NCI-H1930 (cell line): ENCODE measurements at places on chromosomes 7 and 10.

DNA sequence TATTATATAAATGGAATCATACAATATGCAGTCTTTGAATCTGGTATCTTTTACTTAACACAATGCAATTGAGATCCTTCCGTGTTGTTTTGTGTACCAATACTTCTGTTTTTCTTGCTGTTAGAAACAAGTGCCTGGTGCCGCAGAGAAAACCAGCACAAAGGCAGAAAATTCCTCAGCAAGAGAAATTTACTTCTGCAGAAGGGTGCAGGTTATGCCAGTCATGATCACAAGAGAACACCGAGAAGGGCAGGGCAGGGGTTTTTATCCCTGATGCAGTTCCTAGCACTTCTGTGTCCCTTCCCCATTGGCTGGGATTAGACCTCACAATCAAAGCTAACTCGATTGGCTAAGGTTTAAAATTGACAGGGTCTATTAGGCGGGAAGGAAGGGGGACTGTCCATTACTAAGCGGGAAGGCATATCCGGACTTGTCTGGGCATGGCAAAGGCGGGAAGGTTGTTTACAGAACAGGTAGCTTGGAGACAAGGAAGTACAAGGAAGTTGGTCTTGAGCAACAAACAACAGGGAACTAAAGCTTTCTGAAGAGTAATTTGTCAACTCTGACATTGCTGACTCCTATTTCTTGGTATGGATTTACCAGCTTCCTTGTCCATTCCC lies 2.4 kb upstream of the ZNF33B start:
- DNase-seq = no peak

DNA sequence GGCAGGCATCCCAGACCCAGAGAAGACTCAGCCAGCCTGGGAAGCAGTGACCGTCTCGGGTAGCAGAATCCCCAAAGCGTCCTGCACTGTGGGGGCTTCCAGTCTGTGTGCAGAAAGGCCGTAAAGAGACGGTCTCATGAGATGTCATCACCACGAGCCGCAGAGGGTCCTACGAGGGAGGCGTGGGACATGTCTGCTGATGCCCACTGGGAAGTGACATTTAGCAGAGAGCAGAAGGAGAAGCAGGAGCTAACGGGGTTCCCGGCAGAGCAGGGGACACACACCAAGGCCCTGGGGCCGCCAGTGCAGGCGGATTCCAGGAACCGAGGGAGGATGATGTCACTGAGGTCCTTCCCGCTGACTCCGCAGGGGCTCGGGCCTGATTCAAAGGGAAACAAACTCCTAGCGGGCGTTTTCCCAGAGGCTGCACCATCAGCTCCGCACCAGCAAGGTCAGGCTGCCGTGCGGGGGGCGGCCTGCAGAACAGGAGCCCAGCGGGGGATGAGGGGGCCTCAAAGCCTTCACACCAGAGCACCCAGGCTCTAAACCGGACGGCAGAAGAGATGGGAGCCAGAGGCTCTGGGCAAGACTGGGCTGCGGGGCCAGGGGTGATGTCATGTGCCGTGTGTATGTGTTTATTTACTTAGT lies 85.4 kb upstream of the PDGFA start:
- no peak for DNase-seq

- DNase-seq = no peak
Measured at GRCh38 chr7:151756866-151757265, 120.0 kb downstream of the PRKAG2 start.

DNA sequence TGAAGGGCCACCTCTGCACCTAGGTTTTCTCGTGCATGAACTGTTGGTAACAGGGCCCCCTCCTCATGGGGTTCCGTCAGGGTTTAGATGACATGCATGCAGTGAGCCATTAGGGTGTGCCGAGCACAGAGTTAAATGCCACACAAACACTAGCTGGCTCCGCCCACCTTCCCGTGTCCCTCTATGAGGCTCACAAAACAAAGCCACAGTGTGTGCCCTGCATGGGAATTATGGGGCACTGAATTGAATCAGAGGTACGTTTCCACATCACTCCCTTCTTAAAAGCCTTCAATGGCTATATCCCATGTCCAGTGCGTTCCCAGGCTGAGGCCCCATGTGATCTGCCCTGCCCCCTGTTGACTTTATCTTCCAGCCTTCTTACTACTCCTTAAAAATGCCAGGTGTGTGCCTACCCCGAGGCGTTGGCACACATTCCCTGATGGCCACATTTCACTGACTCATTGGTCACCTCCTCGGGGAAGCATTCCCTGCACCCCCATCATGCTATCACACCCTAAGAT lies 35.7 kb downstream of the GSDME start:
- DNase-seq = no peak

DNA sequence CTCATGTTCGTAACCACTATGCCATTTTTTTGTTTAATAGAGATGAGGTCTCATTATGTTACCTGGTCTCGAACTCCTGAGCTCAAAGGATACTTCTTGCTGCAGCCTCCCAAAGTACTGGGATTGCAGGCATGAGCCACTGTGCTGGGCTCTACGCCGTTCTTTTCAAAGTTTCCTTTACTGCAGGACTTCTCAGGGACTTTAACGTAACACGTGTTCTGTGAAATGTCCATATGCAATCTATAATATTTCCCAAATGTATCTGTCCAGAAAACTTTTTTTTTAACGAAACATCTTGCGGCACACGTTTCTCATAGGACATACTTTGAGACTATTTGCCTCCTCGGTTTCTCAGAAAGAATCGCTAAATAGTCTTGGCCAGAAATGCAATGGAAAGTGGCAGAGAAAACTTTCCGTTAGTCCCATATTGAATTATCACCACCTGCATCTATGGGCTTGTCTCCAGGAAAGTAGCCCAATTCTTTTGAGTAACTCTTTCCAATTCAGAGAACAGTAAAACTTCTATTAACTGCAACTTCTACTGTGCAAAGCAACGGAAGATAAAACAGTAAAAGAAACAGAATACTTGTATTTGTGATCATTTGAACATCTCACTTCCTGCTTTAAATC lies 96.3 kb downstream of the ELMO1 start:
- no peak for DNase-seq

DNA sequence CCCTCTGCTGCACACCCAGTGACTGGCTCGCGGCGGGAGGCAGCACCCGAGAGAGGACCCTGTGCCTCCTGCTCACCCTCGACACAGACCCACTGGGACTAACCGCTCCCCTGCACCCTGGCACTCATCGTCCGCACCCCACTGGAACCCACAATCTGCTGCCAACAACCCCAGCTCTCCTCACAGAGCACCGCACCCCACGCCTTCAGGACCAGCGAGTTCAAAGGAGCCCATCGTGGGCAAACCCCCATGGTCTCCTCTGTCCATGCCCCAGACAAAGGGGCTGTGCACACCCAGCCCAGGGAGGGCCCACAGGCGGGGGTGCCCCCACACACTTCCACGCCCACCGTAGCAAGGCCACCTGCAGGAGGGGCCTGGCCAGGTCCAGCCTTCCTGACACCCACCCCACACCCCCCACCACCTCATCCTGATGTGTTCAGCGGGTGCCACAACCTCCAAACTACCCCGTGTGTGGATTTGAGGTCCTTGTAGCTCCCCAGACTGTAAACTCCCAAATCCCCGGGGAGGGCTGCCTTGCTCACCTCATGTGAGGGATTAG lies 14.0 kb downstream of the RASGEF1A start:
- no peak for DNase-seq

- no peak for DNase-seq
Measured at GRCh38 chr7:100017300-100017699, 1.9 kb downstream of the ZKSCAN1 start.

DNA sequence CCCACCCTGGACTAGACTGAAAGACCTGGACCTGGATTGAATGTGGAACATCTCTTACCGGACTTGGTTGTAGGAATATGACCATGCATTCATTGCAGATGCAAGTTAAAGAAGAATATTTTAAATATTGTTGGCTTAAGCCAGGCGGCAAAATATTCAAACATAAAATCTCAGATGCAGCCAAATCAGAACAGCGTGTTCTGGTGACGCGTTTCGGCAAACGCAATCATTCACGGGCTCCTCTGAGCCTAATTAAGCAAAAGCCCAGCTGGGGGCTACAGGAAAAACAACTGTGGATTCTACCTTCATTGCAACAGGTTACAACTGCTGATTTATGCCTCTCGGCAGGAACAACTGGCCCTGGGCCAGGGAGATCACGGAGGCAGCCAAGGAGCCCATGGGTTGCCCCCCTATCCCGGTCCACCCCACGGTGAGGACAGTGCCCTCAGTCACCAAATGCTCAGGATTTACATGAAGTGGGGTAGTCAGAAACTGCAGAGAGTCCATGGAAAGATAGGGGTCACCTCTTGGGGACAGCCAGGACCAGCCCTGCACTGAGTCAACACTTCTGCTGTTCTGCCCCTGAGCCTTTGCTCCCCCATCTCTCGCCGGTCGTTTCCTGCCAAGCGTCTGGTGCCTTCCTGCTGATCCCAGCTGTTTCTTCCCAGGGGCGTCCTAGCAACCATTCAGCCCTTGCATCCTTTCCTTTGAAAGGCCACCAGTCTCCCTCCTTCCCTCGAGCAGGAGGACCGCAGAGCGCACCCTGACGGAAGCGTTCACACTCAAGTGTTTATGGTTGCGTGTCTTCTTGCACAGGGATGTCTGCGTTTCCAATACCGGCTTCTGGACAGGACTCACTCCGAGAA lies 64.4 kb upstream of the SFMBT2 start:
- DNase-seq = no peak

DNA sequence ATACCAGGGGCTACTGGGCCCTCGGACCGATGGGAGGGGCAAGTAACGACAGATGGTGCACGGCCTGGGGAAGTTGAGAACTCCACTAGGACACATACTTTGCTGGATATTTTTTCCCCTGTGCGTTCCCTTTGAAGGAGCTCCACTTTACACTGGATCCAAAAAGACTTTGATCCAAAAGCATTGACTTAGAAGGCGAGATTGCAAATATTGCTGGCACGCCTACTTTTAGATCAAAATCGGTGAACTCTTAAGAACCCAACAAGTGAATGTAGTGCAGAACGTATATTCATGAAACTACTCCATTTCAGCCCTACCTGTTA lies 436 bp upstream of the SLC25A13 start:
- DNase-seq = no peak

- no peak for DNase-seq
Measured at GRCh38 chr10:86681047-86681446, 12.7 kb downstream of the LDB3 start.

GRCh38 chr10:117138838-117139580 lies 939 bp upstream of the VAX1 start:
- no peak for DNase-seq

GRCh38 chr10:129163531-129163930 lies 303.5 kb upstream of the MGMT start:
- DNase-seq = no peak

DNA sequence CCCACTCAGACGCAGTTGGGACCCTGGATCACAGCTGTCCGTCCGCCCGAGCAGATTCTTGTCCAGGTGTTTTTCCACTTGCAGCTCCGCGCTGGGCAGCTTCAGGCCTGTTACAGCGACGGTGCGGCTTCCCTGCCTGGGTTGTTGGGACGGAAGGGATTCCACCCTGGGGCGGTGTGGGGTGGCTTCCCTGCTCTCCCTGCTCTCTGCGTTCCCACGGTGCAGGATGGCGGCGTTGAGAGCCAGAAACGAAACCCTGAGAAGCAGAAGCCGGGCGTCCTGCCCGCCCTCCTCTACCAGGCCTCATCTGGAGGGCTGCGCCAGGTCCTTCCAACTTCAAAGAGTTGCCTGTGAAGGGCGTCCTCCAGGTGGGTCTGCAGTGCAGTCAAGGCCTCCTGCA lies 194.4 kb downstream of the ADARB2 start:
- no peak for DNase-seq

GRCh38 chr10:77436257-77436975 lies 201.2 kb downstream of the KCNMA1 start:
- DNase-seq = no peak

- no peak for DNase-seq
Measured at GRCh38 chr7:2707481-2707880, 19.5 kb downstream of the AMZ1 start.
